ENCODE measurements at places on chromosomes 7 and 10.
A peak's percentile ranks its signal among the peaks of the same experiment; 100 is the strongest.

DNA sequence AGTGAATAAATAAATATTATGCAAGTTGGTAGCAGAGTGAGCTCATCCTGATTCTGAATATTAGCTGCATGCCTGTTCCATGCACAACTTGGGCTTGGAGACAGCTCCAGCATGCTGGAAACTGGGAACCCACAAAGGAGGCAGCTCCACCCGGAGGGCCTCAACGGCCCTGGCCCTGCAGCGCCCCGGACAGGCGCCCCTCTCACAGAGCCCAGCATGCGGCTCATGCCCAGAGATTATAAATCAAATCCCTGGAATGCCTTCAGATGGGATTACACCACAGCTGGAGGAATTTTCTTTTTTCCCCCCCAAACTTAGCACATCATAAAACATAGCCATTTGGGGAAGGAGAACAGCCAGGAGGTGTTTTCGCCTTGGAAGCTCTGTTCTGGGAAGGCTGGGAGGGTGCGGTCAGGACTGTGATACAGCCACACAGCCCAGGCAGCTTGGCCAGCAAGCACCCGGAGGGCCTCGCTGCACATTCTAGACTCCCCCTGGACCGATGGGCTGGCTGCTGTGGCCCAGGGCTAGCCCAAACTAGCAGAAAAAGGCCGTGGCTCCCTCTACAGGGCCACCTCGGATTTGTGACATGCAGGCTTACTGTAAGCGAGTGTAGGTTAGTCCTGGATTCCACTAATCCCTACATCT, 102.4 kb downstream of the PTPN20 start:
- no peak for DNase-seq

DNA sequence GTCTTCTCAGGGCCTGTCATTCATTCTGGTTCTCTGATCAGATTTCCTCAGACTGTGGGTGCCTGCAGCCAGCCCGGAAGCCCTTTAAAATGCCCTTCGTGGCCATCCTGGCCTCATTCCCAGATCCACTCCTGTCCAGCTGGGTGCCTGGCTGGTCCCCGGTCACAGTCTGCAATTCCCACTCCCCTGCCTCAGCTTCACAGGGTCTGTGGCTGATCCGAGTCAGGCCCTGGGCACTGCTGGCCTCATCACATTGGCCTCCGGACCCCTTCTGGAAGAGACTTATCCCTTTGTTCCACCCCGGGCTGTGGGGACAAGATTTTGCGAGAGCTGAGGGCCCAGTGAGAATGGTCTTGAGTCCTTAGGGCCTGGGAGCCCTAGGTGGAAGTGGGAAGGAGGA, 12.1 kb downstream of the DOCK1 start:
- DNase-seq, result no peak

- DNase-seq, result no peak
Observed at GRCh38 chr7:37683246-37684120, at the start of gene GPR141. Gene GPR141, plus strand, starts transcription at chr7:37683766. Its CDS starts 56,628 bp downstream, at chr7:37740394.

DNA sequence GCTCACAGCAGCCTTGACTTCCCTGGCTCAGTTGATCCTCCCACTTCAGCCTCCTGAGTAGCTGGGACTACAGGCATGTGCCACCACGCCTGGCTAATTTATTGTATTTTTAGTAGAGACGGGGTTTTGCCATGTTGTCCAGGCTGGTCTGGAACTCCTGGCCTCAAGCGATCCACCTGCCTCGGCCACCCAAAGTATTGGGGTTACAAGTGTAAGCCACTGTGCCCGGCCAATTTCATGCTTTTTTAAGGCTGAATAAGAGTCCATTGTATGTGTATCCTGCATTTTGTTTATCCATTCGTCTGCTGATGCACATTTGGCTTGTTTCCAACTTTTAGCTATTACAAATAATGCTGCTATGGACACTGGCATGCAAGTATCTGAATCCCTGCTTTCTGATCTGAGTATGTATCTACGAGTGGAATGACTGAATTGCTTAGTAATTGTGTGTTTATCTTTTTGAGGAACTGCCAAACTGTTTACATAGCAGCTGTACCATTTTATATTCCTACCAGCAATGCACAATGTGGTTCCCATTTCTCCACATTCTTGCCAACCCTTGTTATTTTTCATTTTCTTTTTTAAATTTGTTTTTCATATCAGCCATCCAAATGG, 37.3 kb upstream of the TPST1 start:
- no peak for DNase-seq

DNA sequence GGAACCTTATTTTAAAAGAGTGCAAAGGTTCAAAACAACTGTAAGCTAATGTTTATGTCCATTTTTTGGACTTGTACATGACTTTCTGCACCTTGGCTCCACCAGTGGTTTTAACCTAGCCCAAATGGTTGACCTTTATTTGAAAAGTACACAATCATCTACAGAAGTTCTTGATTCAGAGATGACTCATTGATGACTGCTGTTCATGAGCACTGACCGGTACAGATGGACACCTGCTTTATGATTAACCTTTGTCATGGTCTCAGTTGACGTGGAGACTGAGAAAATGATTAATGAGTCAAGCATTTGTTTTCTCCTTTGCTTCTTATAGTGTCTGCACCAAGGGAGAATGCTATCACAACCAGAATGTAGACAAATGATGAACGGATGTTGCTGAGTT, 55.7 kb upstream of the PTER start:
- DNase-seq, result no peak

- DNase-seq, result no peak
Observed at GRCh38 chr7:139294241-139294640, 46.9 kb upstream of the FMC1 start.

- DNase-seq, result no peak
Observed at GRCh38 chr7:75727881-75728593, 10.7 kb downstream of the HIP1 start.

DNA sequence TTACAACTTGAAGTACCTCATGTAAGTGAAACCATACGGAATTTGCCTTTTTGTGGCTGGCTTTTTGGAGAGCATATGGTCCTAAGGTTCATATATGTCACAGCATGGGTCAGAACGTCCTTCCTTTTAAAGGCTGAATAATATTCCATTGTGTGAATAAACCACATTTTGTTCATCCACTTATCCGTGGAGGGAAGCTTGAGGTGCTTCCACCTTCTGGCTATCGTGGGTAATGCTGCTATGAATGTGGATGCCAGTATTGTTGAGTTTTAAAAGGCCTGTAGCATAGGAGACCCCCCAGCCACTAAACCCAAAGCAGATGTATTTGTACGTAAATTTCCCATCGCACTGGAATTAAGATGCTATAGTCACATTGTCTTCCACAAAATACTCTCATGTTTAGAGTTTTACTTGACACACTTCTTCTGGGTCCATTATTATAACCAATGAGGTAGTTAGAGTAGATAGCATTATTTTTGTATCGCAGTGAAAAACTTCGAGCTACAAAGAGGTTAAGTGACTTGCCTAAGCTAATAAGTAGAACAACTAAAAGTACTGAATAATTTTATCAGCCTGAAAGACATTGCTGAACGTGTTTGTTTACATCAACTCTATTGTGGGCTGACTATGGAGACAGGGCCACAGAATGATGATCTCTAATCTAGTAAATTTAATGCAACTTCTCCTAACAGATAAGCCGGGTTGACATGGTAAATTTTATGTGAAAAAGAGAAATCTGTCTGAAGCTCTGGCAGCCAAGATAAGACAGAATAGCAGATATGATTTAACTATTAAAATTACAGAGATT, 183.0 kb upstream of the CTBP2 start:
- DNase-seq, result no peak

GRCh38 chr7:76338298-76339084, 20.3 kb downstream of the YWHAG start:
- no peak for DNase-seq

GRCh38 chr10:3783316-3783681, 1.7 kb downstream of the KLF6 start:
- peak; percentile 70 for DNase-seq

- no peak for DNase-seq
Observed at GRCh38 chr7:137395420-137395819, 51.9 kb upstream of the PTN start.
